Activated naive CD8-positive, alpha-beta T cell treated with anti-CD3 and anti-CD28 coated beads for 36 hours (primary cell): ENCODE measurements at places on chromosomes 1 and 21. TPM values are rescaled to one million over a fixed set of nuclear protein-coding genes. Genes with fewer than 3 reads are reported as not detected.

LYPD8 gene
- total RNA-seq = not detected

NCDN gene
- 36.0 TPM for total RNA-seq

RIMS3 gene
- total RNA-seq = 1.9 TPM

TEDDM1 gene
- total RNA-seq = not detected

INAVA gene
- not detected for total RNA-seq

KRTAP21-2 gene
- total RNA-seq = not detected

RGS16 gene
- total RNA-seq = 68.1 TPM

STIL gene
- total RNA-seq = 28.2 TPM

OR2G6 gene
- not detected for total RNA-seq

NBPF1 gene
- 5.6 TPM for total RNA-seq

CLDN8 gene
- total RNA-seq = not detected

EVA1C gene
- 12.5 TPM for total RNA-seq

KPRP gene
- total RNA-seq = not detected

CRP gene
- not detected for total RNA-seq

B3GALNT2 gene
- 14.6 TPM for total RNA-seq

SH3BGR gene
- 4.7 TPM for total RNA-seq

SPRR5 gene
- not detected for total RNA-seq

TTC24 gene
- 19.6 TPM for total RNA-seq

PAQR7 gene
- total RNA-seq = 9.2 TPM

HSF2BP gene
- 0.68 TPM for total RNA-seq

FAM177B gene
- not detected for total RNA-seq

USP48 gene
- total RNA-seq = 45.8 TPM

SPRR3 gene
- not detected for total RNA-seq

RHD gene
- not detected for total RNA-seq

HSD3B1 gene
- not detected for total RNA-seq

OR2L8 gene
- not detected for total RNA-seq

FAM131C gene
- 0.34 TPM for total RNA-seq

KLHDC8A gene
- total RNA-seq = not detected

PRKAA2 gene
- total RNA-seq = 0.02 TPM

SYNC gene
- total RNA-seq = not detected

LCE1B gene
- not detected for total RNA-seq

VWA5B1 gene
- 0.31 TPM for total RNA-seq

TCHHL1 gene
- total RNA-seq = not detected

CRABP2 gene
- total RNA-seq = 1.6 TPM

BTBD19 gene
- total RNA-seq = 8.1 TPM

PTPN14 gene
- 1.3 TPM for total RNA-seq

CFHR4 gene
- total RNA-seq = not detected

SRSF4 gene
- 114 TPM for total RNA-seq

CLEC20A gene
- total RNA-seq = not detected

WNT4 gene
- total RNA-seq = not detected

MGST3 gene
- 31.7 TPM for total RNA-seq

SLC30A10 gene
- not detected for total RNA-seq

TMEM39B gene
- total RNA-seq = 25.2 TPM

SEMA6C gene
- 1.4 TPM for total RNA-seq

TMPRSS15 gene
- total RNA-seq = not detected

C1orf210 gene
- not detected for total RNA-seq

LPAR3 gene
- total RNA-seq = 1.4 TPM

RGS13 gene
- not detected for total RNA-seq

LIN28A gene
- total RNA-seq = not detected

LDLRAD1 gene
- not detected for total RNA-seq

GUCA2B gene
- not detected for total RNA-seq

MYBPH gene
- total RNA-seq = not detected

MMP23B gene
- 1.4 TPM for total RNA-seq

TBX19 gene
- total RNA-seq = 0.40 TPM

CD1C gene
- total RNA-seq = 0.29 TPM

GNAI3 gene
- 8.4 TPM for total RNA-seq
